ENCODE measurements at places on chromosomes 11 and 22.

DNA sequence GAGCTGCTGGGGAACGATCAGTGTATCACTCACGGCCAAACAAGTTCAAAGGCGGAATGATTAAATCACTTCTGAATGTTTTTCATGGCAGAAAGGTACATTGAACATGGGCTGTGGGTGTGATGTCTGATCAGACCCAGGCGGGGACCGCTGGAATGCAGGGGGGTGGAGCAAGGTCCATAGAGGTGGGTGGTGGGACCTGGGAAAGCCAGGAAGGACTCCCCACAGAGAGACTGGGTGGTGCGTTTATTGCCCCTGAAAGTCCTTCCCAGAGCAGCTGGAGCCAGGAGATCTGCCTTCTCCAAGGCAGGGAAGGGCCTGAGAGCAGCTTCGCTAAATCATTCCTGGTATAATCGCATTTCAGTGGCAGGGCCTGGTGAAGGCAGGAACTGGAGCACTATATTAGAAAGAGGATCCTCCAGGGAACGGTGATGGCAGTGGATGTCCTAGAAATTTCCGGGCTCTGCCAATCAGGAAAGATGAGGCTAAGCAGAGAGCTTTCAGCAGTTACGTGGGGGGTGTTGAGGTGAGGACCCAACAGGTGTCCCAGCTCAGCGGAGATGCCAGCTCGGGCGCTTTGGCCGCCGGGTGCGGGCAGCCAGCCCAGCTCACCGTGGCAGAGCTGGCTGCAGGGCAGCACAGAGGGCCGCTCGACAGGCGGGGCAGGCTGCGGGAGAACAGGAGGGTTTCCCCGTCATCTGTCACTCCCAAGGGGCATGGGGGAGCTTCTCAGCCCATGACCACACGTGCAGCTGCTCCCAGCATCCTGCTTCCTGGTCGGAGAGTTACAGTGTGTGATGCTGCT is 271.7 kb downstream of the CTTN start:
- no peak for DNase-seq

DNA sequence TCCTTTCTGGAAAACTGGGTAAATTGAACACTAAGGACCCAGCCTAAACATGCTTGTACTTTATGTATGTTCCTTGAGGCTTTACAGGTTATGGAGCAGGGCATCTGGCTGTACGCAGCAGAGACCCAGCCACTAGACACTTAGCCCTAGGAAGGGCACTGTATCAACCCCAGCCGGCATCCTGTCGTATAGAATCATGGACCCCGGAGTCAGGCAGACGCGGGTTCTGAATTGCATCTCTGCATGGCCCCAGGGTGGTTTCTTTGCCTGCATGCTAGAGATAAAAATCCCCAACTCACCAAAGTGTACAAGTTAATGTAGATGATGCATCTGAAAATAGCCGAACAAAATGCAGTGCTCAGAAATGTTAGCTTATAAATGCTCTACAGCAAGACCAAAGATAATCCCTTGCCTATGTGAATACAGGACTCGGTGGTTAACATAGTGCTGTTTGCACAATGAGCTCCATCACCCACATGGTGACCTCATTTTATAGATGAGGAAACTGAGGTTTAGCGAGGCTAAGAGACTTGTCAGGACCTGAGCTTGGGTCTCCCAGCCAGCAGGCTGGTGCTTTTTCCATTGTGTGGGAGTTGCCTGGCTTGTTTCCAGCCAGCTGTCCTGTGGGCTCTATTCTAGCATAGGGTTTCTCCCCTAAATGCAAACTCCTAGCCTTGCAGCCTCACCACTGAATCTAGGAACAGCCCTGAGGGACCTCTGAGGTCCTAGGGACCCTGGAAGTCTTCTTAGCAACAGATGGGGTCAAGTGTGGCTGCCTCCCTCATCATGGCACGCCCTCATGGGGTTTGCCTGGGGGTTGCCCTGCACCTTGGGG is 7.3 kb downstream of the CD6 start:
- DNase-seq = no peak

- DNase-seq = peak; percentile 82
Observed at GRCh38 chr22:47030143-47030661, 267.8 kb downstream of the TBC1D22A start.

GRCh38 chr11:36288442-36289225 is 590 bp downstream of the COMMD9 start:
- no peak for DNase-seq

DNA sequence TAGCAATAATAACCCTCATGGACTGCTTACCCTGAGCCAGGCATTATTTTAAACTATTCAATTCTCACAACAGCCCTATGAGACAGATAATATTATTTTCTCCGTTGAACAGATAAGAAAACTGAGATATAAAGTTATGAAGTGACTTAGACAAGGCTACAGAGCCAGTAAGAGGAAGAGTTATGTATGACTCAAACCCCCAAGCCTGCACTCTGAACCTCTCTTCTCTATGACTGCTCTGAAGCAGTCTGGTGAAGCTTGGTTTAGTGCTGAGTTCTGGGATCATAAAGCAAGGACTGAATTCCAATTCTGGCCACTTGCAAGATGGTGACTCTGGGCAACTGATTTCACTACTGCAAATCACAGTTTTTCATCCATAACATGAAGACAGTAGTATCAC is 34.5 kb downstream of the TNKS1BP1 start:
- DNase-seq = no peak

DNA sequence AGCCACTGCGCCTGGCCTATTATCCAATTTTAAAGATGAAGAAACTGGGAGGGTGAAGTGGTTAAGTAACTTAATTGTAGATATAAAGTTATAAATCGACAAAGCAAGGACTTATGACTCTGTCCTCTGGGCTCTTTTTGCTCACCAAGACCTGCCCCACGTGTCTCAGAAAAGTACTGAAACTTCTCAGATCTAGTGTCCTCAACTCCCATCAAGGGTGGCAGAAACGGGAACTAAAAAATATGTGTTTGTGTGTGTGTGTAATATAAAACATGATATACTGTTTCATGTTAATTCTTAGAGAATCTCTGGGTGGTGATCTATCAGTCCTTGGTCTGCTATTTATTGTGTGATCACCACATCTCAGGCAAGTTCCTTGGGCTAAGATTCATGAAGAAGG is 104.9 kb downstream of the GAB2 start:
- no peak for DNase-seq

DNA sequence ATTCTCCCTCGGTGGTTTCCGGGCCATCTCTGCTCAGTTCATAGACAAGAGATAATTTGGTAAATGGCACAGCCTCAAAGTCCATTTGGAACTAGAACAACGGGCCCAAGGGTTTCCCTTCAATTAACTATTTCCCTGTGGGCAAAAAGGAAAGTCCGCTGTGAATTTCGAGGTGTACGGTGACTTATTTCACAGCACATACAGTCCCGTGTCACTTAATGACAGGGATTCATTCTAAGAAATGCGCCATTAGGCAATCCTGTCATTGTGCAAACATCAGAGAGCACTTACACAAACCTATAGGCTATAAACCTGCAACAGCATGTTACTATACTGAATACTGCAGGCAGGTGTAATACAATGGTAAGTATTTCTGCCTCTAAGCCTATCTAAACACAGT is 551.6 kb downstream of the OPCML start:
- no peak for DNase-seq

DNA sequence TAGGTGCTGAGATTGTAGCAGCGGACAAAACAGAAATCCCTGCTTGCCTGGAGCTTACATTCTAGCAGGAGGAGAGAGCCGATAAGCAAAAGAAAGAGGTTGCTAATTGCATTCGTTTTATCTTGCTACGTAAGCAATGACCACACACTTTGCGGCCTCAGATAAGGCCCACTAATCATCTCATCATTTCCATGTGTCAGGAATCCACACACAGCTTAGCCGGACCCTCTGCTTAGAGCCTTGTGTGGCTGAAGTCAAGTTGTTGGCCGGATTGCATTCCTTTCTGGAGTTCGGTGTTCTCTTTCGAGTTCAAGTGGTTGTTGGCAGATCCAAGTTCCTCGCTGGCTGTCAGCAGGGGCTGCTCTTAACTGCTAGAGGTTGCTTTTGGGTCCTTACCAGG is 101.6 kb downstream of the CHST1 start:
- DNase-seq = no peak

- no peak for DNase-seq
Observed at GRCh38 chr11:70183483-70184176, 19.5 kb upstream of the FADD start.

- no peak for DNase-seq
Observed at GRCh38 chr22:47593911-47594311, 831.5 kb downstream of the TBC1D22A start.

DNA sequence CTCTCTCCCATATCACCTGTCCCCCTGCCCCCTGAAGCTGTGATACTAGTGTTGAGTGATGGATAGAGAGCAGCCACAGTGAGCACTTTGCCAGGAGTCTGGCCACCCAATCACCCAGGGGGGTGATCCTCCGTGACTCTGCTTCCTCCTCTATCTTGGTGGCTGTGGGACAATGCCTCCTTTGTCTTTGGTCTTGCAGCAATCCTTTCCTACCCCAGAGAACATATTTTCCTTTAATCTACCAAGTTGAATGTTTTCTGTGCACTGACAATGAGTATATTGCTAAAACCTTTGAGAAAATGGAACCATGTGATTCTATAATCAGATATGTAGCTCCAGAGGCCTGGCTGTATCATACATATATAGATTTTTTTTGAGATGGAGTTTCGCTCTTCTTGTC is 58.1 kb upstream of the HEPHL1 start:
- no peak for DNase-seq

DNA sequence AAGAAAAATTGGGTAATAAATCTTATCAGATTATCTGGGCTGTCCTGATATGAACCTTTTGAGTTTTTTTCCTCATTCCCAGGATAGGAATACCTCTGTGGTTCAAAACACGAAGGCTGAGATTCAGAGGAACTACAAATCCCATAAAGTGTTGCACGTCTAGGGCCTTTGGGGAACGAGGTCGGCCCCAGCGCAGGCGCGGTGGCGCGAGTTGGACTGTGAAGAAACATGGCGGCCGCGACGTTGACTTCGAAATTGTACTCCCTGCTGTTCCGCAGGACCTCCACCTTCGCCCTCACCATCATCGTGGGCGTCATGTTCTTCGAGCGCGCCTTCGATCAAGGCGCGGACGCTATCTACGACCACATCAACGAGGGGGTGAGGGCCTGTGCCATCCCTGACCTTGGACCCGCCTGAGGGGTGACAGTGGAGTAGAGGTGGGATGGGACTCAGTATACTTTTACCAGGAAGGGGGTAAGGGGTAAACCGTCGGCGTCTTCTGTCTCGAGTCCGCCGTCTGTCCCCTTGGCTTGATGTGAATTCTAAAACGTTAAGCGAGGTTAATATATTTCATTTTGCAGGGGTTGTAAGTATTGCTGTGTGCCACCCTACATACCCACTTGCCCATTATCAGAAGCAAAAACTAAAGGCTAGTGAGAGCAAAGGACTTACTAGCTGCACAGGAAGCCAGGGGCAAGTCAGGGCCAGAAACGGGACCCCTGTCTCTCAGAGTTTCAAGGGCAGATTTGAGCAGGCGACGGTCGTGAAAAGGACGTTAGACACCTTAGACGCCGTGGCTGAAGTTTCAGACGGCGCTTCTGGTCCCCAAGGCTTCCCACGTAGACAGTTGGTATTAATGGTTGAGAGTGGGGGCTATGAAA is at the start of gene UQCR10:
UQCR10 (plus strand) TSS at position 199 of the 881 bp plus-strand sequence; CDS start at position 229, 30 bp downstream.
- DNase-seq = peak; percentile 89

- DNase-seq = no peak
Observed at GRCh38 chr11:114713756-114714155, 35.4 kb downstream of the NXPE2 start.

GRCh38 chr11:117919341-117919740 is 9.9 kb downstream of the TMPRSS13 start:
- DNase-seq = no peak

DNA sequence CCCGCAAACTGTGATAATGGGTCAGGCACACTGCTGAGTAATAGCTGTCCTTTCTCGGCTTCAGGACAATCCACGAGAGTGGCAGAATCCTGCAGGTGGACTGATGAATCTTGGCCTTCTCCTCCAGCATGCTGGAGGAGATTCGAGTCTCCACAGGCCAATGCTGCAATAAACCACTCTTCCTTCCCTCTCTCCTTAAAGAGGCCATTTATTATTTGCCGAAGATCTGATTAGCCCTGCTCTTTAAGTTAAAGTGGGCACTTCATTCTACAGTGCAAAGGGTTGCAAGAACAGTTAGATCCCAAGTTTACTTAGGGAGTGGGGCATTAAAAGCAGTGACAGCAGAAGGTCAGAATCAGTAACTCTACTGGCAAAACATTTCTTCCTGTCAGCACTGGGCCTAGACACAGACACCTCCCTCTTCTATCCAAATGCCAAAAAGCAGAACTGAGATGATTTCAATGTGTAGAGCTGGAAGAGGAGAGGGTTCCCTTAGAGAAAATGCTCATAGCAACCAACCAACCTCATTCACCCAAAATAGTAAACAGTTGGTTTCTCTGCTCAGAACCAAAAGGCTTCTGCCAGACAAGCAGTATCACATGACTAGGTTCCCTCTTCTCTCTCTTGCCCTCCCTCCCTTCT is 121.7 kb downstream of the SGSM3 start:
- DNase-seq = peak; percentile 74

- DNase-seq = no peak
Observed at GRCh38 chr11:121717296-121717695, 264.5 kb upstream of the SORL1-AS1 start.

DNA sequence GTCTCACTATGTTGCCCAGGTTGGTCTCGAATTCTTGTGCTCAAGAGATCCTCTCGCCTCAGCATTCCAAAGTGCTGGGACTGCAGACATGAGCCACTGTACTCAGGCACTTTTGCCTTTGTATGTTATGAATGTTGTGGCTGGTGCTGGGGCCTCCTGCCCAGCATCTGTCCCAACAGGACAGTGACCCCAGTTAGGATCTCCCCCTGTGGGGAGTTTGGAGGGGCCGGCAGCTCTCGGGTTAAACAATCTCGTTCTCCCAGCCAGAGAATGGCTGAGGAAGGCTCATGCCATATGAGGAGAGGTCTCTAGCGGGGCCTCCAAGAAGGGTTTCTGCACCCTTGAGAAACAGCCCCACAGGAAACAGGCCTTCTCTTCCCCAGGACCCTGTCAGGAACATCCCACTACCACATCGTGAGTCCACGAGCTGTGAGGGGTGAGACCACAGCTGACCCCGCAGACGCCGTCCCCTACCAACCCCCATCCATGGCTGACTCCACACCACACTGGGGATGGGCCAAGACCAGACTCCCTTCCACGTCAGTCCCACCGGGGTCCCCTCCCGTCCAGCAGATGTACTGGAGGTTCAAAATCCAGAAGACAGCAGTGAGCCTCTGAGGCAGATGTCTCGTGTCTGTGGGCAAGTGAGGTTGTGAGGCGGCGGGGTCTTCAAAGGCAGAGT is 54.1 kb downstream of the SHANK2 start:
- no peak for DNase-seq

DNA sequence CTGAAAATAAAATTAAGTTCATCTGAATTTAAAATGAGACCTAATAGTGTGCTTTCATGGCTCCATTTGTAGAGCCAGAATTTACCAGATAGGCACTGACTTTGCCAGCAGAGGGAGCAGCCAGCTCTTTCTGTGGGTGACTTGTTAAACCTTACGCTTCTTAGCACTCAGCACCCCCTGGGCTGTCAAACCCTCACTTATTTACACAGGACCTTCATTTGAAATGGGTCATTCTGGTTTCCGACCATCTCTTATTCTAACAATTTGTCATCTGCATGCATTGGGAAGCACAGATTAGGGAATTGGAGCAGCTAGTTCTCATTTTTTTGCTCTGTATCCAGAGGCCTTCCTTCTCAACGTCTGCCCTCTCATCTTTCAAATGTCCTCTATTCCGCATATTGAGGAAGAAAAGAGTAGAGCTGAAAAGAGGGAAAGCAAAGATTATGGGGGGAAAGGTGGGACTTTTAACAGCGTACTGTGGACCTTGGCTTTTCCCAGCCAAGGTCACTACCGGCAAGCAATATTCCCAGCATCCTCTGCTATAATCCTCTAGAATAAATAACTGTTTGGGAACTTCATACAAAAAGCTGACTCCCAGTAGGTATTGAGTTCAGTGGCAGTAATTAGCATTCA is 3.1 kb downstream of the ASRGL1 start:
- peak; percentile 24 for DNase-seq
